Bronchus fibroblast of lung (primary cell): ENCODE measurements at places on chromosomes 5 and 9. TPM values are rescaled to one million over a fixed set of nuclear protein-coding genes. Genes with fewer than 3 reads are reported as not detected.

Gene HBEGF
- total RNA-seq, result 2.4 and 3.5 TPM in 2 replicates

Gene SLC34A3
- not detected in 2 replicates for total RNA-seq

Gene WNT8A
- not detected in 2 replicates for total RNA-seq

Gene TAS2R1
- not detected in 2 replicates for total RNA-seq

Gene SLC1A1
- total RNA-seq, result 0.45 and 0.84 TPM in 2 replicates

Gene KCNV2
- total RNA-seq, result not detected in 2 replicates

Gene PANK3
- total RNA-seq, result 18.3 and 25.6 TPM in 2 replicates

Gene OR13F1
- total RNA-seq, result not detected in 2 replicates

Gene APBA1
- total RNA-seq, result 1.5 and 1.9 TPM in 2 replicates

Gene EEIG1
- total RNA-seq, result 3.0 and 4.2 TPM in 2 replicates

Gene PAEP
- not detected in 2 replicates for total RNA-seq

Gene FREM1
- total RNA-seq, result 0.17 and 0.30 TPM in 2 replicates

Gene KIF20A
- 103 and 105 TPM in 2 replicates for total RNA-seq

Gene NUP155
- total RNA-seq, result 27.1 and 30.8 TPM in 2 replicates

Gene RFX3
- 1.2 and 1.5 TPM in 2 replicates for total RNA-seq

Gene FLT4
- under 0.01 and 0.45 TPM in 2 replicates for total RNA-seq

Gene IL3
- total RNA-seq, result not detected in 2 replicates

Gene GLRA1
- not detected in 2 replicates for total RNA-seq

Gene PCDHGA3
- total RNA-seq, result 0.15 and 0.34 TPM in 2 replicates

Gene ANKRD18A
- under 0.01 TPM in 2 replicates for total RNA-seq

Gene GRPEL2
- 10.9 and 12.6 TPM in 2 replicates for total RNA-seq

Gene C9orf43
- total RNA-seq, result 0.45 TPM in 1 of 2 replicates, not detected in the other

Gene C9orf152
- not detected in 2 replicates for total RNA-seq

Gene RAB3C
- not detected in 2 replicates for total RNA-seq

Gene LTC4S
- total RNA-seq, result 1.6 and 3.4 TPM in 2 replicates

Gene IRX4
- under 0.01 TPM in 1 of 2 replicates, not detected in the other for total RNA-seq

Gene IFNB1
- not detected in 2 replicates for total RNA-seq

Gene CHSY3
- total RNA-seq, result 1.8 and 2.4 TPM in 2 replicates
